Kasumi-1 (cell line): ENCODE measurements at places on chromosomes 4 and X.

DNA sequence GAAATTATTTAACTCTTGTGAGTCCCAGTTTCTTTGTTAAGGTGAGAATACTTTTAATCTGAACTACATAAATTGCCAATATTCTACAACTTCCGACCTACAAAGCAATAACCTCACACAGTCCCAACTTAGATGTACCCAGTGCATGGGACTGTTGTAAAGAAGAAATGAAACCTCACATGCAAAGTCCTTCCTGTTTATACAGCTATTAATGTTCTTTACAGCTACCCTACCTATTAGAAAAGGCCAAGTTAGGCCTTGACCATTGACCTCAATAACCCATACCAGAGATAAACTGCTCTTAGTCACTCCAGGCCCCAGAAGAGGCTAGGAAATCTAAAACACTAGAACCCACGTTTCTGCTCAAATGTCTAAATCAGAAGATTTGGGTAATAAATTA lies 920.1 kb upstream of the TENM3 start:
- no peak for DNase-seq

DNA sequence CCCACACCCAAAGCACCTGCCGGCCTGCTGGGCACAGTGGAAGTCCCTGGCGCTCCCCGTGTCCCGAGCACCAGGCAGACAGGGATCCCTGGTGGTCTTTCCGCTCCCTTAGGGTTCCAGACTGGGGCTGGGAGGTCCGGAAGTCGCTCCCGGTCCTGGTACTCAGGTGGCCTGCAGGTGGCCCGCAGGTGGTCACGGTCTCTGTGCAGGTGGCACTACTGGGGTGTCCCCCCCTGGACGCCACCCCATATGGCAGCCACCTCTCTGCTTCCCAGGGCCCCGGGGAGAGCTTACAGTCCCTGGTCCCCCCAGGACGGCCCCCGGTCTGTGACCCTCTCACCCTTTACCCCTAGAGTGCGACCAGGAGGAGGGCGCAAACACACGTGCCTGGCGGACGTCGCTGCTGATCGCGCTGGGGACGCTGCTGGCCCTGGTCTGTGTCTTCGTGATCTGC lies 13.6 kb downstream of the SLC25A6 start:
- no peak for DNase-seq

GRCh38 chr4:113368056-113368455 lies 318.6 kb downstream of the ANK2 start:
- no peak for DNase-seq

DNA sequence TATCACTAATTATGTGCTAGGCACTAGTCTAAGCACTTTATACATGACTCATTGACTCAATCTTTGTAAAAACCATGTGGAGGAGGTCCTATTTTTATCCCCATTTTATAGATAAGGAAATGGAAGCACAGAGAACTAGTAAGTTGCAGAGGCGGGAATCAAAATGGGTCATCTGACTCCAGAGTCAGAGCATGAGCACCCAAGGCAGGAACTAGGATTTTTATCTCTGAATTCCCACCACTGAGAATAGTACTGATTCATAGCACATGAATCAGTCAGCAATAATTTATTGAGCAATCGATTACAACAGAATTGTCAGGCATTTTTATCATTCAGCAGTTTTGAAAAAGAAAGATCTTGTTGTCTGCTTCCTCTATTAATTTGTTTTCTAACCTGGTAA lies 19.3 kb downstream of the SCARB2 start:
- no peak for DNase-seq

DNA sequence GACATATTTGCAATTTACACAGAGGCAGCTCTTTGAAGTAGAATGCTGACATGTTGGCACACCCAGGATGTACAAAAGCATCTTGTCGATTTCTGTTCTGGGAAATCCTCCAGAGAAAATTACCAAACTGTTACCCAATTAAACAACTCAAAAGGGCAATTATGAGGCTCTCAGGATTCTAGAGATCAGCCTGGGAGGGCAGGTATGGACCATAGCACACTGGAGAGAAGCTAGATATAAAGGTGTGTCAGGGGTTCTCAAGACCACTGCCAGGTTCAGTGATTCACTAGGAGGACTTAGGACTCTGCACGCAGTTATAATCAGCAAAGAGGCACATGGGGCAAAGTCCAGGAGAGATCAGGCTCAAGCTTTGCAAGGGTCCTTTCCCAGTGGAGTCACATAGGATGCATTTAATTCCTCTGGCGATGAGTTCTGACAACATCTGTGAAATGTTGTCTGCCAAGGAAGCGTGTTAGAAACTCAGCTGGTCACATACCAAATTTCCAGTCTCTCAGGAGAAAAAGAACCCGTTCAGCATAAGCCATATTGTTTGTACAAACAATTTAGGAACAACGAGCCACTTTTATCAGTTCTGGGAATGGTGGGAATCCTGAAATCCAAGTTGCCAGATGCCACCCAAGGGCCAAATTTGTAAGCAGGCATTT lies 100.8 kb downstream of the SYTL5 start:
- no peak for DNase-seq

DNA sequence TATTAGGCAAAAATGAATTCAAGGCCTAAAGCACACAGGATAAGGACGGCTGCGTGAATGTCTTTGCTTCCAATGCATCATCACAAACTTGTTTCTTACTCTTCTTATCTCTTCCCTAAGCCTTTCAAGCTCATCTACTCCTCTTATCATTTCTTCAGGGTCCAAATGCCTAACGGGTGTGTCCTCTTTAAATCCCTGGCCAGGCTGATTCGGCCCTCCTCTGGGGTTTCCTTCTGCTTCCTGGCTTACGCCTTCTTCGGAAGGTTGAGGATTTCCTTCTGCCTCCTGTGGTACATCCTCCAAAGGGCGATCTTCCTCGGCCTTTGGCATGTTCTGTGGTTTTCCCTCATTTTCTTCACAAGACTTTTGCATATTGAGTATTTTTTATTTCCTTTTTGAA lies 1.3 kb downstream of the TCEAL8 start:
- DNase-seq, result peak; percentile 0

GRCh38 chr4:153110739-153111138 lies 93.5 kb upstream of the TRIM2 start:
- no peak for DNase-seq

DNA sequence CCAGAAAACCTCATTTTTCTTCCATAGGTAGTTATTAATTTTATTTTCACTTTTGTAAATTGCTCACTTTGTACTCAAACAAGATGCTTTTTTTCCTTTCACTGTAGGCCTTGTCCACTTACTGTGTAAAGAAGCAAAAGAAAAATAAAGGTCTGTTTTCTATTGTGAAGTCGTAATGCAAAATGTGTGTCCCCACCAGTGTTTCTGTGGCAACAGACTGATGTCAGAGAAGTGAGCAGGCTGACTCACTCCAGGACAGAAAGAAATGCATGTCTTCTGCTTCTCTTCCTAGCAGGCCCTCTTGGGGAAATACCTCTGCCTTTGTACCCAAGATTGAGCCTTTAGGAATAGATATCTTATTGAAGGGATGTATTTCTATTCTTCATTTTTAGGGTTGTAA lies 30.3 kb downstream of the INPP4B start:
- DNase-seq, result peak; percentile 4

DNA sequence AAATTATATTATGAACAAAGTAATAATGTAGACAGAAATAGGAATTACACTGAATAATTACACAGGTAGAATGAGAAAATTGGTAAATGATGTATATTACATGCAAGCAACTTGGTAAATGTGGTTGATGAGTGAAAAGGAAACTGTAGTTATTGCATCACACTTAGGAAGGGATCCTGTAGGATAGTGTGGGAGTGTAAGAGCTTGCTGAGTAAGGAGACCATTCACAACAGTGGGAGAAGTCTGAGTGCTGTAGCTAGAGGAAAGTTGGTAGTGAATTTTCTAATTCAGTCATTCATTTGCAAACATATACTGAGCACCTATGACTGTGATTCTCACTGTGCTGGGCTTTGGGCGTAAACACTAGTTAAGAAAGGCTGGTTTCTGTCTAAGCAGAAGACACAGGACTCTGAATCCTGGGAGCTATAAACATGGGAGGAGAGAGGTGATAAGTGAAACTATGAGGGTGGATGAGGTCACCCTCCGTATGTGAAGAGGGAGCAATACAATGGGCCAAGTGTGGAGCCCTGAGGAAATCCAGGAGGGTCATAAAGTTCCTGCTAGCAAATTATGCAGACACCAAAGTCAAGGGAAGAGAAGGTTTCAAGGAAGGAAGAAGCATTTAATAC lies 14.2 kb upstream of the CPE start:
- no peak for DNase-seq

DNA sequence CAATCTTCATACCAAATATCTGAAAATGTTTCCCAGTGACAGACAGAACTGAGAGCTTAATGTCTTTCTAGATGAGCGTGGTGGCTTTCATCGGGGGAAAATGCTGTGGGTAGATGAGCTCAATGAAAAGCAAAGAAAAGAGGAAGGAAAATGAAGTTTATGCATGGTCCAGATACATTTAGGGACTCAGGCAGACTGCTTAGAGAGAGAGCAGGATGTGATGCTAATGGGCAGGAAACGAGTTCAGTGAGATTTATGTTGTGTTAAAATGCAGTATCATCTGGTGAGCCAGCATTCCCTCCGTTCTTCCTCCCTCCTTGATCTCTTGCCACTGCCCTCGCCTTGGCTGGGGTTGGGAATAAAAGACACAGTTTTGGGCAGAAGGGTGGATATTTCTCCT lies 229.2 kb downstream of the GBA3 start:
- peak; percentile 80 for DNase-seq

DNA sequence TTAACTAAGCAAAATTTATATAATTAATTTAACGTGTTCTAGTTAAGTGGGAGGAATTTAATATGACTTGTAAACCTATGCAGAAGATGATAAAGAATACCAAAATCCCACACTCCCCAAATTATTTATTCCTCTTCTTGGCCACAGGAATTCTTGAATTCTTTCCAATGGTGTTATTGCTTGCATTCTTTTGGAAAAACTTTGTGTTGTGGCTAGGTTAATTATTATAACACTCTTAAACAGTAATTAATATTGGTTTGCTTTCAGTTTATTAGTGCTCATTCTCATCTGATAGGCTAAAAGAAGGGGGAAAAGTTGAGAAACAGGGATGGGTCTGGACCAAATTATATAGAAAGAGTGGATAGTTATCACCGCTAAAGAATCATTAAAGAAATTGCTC lies 141.5 kb upstream of the PABPC4L start:
- DNase-seq, result no peak

- no peak for DNase-seq
These were observed 48.4 kb downstream of the TECRL start for GRCh38 chr4:64360664-64361398.

GRCh38 chr4:98516042-98516440 lies 142.4 kb downstream of the TSPAN5 start:
- DNase-seq, result no peak

- no peak for DNase-seq
These were observed 166.7 kb upstream of the RPS6KA3 start for GRCh38 chrX:20433388-20433775.

GRCh38 chr4:82900066-82900410 lies 497 bp upstream of the THAP9 start:
- DNase-seq, result peak; percentile 67

DNA sequence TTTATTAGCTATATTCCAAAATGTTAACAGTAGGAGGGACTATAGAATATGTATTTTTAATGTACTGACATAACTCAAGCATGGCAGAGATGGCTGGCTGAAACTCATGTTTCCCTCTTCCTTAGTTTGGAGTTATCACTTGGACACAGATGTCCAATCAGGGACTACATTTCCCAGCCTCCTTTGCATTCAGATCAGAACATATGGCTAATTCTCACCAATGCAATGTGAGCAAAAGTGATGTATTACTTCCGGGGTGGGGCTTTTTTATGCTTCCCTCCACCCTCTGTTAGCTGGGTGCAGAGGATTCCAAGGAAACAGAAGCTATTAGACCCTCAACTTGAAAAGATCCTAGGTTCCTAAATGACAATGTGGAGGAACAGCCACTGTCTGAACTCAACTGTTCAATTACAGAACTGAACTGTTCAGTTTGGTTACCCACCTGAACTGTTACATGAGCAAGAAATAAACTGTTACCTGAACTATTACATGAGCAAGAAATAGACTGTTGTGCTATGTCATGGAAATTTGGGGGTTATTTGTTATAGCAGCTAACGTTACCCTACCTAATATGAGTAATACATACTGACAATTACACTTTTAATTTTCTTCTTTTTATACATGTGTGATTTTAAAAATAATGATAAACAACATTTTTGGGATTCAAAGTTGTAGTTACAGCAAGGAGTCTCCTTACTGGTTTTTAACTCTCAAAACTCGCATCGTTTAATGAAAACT lies 29.6 kb upstream of the ERVMER34-1 start:
- DNase-seq, result no peak

GRCh38 chrX:31293409-31293808 lies 221.6 kb upstream of the FTHL17 start:
- no peak for DNase-seq

- no peak for DNase-seq
These were observed 17.2 kb downstream of the RAB33B start for GRCh38 chr4:139470997-139471665.
